ENCODE measurements at places on chromosomes 7 and 10.

DNA sequence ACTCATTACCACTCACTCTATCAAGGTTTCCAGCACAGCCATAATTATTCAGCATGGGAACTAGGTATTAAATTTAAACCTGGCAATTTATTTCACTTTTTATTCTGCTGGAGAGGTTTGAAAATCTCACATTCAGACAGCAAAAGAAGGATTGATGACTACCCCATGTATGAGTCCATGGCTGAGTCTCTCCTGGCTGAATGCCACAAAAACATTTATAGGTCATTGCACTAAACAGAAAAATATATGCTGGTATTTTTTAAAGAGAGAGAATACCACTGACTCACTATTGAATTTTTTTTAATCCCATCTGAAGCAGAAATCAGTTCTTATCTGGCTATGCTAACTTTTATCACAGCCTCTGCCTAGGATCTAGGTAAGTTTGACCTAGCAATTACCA lies 336.3 kb downstream of the PPP1R3A start:
- DNase-seq = no peak

DNA sequence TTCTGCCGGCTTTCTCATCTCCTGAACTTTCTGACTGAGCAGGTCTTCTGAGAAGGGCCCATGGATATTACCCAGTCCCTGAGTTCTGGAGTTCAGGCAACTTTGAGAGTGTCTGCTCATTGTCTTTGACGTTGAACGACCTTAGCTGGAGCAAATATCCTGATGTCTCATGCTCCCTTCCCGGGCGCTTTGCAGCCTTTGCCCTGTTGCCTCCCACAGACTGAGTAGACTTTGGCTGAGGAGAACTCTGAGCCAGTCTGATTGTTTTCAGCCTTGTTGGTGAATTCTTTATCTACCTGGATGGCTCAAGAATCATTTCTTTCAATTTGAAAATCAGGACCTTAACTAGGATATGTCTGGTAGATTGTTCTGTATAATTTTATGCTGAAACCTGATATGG lies 353.7 kb downstream of the GLRX3 start:
- no peak for DNase-seq

DNA sequence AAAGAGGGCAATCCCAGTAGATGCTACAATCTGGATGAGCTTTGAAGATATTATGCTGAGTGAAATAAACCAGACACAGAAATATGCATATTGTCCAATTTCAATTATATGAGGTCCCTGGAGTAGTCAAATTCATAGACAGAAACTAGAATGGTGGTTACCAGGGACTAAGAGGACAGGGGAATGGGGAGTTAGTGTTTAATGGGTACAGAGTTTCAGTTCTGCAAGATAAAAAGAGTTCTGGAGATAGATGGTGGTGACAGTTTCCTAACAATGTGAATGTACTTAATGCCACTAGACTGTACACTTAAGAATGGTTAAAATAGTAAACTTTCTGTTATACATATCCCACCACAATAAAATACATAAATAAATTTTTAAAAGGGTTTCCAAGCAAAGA lies 236.6 kb downstream of the ELMO1 start:
- no peak for DNase-seq

DNA sequence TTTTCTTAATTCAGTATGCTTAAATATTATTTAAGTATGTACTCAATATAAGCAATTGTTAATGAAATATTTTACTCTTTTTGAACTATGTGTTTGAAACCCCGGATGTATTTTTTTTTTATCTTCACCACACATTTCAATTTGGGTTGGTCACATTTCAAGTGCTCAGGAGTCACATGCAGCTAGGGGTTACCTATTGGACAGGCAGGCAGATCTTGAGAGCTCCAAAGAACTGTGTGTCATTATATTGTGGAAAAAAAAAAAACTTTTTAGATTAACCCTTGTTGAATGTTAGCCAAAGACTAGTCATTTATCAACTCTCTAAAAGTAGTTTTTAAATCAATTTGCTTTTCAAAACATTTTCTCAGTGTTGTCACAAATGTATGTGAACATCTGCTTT lies 37.2 kb downstream of the IKZF1 start:
- no peak for DNase-seq

GRCh38 chr7:105621617-105622016 lies 40.3 kb upstream of the EFCAB10 start:
- DNase-seq = peak; percentile 75

GRCh38 chr7:80847027-80847426 lies 71.8 kb downstream of the SEMA3C start:
- DNase-seq = no peak

- no peak for DNase-seq
Measured at GRCh38 chr7:151491859-151492258, 27.8 kb downstream of the RHEB start.

DNA sequence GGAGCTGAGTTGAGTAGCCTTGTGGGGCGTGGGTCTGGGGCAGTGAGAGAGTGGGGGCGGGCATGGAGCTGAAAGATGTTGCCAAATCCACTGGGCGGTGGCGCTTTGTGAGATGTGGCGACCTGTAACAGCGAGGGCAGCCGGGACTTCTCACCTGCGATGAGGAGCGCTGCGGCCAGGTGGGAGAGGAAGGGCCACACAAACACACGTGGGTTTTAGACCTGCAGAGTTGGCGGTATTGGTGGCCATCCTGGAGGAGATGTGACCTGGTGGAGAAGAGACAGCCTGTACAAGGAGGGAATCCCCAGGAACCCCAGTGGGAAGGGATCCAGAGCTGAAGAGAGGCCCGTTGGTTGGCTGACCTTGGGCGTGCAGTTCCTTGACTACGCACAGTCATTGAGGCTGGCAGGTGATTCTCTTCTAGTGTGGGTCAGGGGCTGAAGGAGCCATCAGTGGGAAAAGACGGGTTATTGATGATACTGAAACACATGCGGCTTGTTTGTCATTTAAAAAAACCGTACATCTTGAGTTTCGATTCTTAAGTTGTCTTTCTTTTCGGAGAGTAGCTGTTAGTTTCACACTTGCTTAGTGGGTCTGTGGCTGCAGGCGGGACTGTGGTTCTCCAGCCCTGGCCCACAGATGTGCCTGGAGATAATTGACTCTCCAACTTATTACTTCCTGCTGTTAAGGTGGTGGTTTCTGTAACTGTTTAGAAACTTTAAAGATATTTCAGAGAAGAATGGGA lies 2.4 kb downstream of the CHST12 start:
- no peak for DNase-seq

DNA sequence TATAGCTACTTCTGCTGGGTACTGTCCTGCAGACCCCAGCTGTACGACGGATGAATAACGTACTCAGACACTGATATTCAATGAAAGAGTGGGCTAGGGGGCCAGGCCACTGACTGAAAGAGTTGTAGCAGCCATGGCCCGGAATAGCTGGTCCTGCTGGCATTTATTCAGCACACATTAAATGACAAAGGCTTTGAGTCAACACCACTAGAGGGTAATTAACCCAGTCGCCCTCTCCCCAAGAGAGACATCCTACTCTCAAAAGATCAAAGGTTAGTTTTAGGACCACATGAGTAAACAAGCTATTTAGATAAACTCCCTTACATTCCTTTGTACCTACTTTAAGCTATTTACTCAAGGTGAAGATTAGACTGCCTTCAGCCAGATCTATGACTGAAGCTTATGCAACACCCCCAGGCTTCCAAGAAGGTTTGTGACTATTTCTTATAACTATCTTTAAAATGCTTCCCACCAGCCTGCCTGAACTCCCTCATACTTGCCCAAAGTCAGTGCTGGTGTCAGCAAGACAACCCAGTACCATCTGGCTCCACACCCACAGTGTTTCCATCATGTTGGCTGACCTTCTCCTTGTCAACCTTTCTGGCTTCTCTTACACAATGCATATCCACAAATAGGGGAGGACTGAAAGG lies 629.1 kb downstream of the SORCS1 start:
- no peak for DNase-seq

- no peak for DNase-seq
Measured at GRCh38 chr7:121436688-121437087, 40.6 kb upstream of the FAM3C start.

DNA sequence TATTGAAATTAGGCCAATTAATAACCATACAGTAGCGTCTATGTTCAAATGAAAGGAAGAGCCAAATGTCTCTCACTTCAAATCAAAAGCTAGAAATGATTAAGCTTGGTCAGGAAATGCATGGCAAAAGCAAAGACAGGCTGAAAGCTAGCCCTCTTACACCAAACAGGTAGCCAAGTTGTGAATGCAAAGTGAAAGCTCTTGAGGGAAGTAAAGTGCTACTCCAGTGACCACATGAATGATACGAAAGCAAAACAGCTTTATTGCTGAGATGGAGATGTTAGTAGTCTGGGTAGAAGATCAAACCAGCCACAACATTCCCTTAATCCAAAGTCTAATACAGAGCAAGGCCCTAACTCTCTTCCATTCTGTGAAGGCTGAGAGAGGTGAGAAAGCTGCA lies 123.8 kb downstream of the TEX36 start:
- no peak for DNase-seq

DNA sequence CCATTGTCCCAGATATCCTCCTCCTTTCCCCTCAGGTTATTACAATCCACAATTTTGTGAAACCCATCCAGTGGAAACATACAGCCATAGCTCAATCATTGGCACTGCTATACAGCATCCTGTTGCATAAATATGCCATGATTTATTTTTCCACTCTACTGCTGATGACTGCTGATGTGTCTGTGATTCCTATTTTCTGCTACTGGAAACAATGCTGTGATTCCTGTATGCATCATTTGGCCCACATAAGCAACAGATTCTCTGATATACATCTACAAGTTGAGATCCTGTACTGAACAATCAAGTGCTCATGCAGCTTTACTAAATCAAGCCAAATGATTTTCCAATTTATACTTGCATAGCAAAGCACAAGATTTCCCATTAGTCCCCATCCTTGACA lies 39.6 kb downstream of the CUL2 start:
- DNase-seq = no peak

GRCh38 chr10:94210440-94211168 lies 152.1 kb downstream of the NOC3L start:
- DNase-seq = no peak

- no peak for DNase-seq
Measured at GRCh38 chr7:50068026-50068425, 25.0 kb downstream of the ZPBP start.

DNA sequence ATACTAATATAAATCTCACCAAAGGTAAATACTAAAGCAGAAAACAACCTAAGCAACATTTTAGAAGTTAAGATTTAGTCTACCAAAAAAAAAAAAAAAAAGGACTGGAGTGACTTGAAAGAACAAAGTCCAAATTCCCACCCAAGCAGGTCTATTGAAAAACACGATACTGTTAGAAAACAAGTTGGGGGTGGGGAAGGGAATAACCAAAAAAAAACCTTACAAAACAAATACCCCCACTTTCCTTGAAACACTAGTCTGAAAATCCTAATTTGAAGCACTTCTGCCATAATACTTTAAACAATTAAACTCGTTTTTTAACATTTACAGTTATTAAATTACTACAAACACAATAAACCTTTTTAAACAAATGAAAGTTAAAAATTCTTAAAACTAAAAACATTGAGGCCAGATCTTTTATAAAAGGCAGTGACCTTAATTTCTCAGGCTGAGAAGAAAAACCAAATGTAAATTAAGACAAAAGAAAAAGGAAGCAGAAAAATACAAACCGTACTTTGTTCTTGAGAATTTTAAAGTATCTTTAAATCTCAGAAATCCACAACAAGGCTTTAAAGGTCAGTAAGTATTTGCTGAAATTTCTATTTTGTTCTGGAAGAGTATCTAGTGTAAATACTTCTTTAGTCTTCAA lies 135.1 kb downstream of the NRBF2 start:
- DNase-seq = peak; percentile 65

DNA sequence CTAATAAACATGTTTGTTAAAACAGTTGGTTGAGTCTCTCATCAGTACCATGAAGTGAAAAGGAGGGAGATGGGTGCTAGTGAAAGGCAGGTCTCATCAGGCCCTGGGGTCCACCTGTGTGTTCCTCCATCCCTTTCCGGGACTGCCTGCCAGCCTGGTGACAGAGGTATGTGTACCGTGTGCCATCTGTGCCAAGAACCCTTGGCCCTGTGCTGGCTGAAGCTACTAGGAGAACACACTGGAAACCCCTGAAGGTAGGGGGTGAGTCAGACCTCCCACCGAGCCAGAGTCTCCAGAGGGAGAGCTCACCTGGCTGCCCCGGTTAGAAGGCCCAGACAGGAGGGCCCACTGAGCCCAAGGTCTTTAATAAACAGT lies 2.3 kb downstream of the DDIT4 start:
- no peak for DNase-seq

- no peak for DNase-seq
Measured at GRCh38 chr7:94297397-94297838, 97.3 kb upstream of the COL1A2 start.

DNA sequence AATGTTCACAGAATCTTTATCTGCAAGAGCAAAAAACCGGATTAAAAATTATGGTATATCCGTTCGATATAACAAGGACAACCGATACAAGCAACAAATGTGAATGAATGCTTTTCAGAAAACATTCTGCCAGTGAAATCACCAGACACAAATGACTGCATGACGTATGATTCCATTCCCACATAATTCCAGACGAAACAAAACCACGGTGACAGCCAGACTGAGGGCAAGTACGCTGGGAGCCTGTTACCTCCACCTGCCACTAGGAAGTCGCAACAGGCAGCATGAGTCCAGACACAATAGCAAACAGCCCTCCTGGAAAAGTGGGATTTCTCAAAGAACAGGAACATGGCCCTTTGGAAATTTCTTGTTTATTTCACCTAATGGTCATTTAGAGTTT lies 41.7 kb downstream of the MAD1L1 start:
- DNase-seq = no peak

GRCh38 chr7:105448181-105448580 lies 59.5 kb upstream of the SRPK2 start:
- DNase-seq = no peak

DNA sequence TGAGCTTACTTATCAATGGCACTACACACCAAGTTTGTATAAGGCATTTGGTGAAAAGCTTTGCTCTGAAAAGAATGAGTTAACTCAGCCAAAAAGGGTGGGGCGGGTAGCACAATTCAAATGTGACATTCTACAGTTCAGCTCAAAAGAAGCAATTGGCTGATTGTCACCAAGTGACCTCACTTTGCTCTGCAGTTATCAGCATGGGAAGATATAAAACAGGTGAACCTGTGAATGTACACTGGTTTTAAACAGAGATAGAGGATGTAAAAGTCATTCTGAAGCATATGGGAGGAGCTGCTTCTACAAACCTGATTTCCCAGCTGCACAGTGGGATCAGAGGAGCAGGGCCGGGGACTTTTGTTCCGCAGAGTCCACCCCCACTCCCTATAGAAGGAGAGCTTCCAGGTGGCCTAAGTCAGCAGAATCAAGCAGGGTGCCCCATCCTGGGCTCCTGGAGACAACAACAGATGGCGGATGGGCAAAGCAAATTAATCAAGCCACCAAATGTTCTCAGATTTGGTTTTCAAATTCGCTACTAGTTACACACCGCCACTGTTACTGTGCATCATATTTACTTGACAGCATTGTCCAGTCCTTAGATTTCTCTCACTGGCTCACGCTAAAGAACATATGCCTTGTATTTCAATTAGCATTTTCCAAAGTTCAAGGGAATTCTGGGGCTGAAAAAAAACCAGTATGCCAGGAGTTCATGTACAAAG lies 27.5 kb upstream of the NPVF start:
- DNase-seq = peak; percentile 40

DNA sequence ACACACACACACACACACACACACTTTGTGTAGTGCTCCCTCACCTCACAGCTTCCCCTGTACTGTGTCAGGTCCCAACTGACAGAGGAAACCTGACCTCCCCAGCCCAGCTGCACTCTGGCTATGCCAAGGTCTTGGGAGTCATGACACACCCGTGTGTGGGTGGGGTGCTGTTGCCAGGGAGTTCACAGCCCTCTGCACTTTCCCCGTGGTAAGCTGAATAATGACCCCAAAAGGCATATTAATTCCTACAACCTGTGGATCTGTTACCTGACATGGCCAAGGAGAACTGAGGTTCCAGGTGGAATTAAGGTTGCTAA lies 8.9 kb upstream of the NANOS1 start:
- no peak for DNase-seq

All from brain (organoid and tissue), 16 donors.